ENCODE measurements at places on chromosomes 6 and 20.

DNA sequence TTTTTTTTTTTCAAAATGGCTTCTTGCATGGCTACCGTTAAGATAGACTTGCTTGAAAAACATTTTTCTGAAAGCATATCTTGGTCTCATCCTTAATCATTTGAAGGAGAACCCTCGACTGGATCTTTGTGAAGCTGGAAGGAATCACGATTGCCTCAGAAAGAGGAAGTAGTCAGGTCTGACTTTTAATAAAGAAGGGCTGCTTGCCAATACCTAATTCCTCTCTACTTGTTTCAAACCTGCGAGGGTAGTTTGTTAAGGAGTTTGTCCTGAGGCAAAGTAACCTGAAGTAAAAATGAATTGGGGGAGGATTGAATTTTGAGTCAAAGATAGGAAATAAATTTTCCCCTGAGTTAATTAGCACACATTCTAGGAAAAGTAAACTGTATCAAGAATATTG is 288.1 kb upstream of the MAP3K7 start:
- no peak for DNase-seq

DNA sequence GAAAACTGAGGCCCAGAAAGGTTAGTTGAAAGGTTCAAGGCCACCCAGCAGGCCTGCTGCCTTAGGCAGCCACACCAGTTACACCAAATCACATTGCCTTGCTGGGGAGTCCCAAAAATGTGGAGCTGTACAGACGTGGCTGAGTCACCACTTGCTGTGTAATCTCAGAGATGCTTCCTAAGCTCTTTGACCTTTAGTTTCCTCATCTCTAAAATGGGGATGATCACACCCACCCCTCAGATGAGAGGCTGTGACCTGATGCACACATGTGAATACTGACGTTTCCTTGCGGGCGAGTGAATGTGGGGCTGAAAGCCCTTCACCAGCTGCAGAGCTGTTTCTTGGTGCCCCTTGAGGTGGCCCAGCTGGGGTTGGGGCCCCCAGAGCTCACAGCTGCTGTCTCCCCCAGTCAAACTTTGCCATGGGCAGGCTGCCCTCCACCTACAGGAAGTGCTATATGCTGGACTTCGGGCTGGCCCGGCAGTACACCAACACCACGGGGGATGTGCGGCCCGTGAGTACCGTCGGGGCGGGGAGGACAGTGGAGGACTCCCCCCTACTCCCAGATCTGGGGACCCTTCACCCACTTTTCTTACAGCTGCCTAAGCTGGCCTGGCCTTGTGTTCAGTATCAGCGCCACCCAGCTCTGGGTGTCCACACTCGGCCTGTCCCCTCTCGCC is 11.0 kb downstream of the TTBK1 start:
- no peak for DNase-seq

DNA sequence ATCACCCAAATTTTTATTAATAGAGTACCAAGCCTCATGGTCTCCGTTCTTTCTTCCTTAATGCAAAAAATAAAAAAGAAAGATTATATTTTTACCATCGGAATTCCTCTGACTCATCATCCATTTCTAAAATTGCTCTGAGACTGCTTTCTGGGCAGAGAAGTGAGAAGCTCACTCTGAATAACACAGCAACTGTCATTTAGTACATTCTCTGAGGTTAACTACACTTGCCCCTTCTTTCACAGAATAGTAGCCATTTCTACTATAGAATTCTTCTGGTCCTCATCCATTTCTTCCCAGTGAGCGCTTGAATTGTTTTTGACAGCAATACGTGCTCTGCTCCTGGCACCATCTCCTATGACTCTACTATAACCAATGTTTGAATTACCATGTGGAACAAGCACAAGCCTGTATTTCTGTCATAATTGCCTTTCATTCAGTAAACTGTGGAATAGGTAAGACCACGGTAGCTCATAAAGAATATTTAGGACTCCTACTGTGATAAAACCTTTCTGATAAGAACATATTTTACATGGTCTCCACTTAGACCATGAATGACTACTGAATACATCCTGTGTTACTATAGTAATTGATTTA is 435.5 kb upstream of the NRSN1 start:
- no peak for DNase-seq

- no peak for DNase-seq
Measured at GRCh38 chr6:107124934-107125348, 9.6 kb upstream of the BEND3 start.

GRCh38 chr6:111381123-111381522 is 101.9 kb downstream of the REV3L start:
- no peak for DNase-seq

DNA sequence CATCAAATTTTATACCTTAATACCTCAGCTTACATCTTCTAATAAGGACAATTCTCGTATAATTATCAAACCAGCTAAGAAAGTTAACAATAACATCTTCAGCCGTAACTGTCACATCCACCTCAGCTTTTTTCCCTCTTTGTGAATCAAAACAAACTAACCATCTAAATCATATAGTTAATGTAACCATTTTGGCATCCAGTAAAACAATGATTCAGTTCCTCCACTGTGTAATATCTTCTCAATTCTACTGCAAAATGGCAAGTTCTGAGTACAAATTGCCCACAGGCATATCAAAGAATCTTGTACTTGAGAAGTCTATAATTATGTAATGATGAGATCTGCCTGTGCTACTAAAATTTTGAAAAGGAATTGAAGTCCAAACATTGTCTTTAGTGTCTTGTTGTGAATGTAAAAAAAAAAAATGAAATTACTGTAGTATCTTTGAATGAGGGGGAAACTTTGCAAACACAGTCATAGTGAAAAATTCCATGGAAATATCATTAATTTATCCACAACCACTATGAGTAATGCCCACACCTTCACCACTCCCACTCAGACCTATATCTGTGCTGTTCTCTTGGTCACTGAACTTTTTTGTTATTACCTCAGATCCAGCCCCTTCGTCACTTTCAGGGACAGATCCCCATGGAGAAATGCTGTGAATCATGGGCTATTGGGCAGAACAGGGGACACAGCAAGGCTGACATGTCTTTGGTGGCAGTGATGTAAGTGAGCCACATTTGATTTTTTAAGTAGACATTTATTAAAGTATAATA is 178.6 kb upstream of the RAB32 start:
- no peak for DNase-seq

GRCh38 chr6:29011276-29011734 is 6.2 kb upstream of the ZNF311 start:
- DNase-seq: no peak

DNA sequence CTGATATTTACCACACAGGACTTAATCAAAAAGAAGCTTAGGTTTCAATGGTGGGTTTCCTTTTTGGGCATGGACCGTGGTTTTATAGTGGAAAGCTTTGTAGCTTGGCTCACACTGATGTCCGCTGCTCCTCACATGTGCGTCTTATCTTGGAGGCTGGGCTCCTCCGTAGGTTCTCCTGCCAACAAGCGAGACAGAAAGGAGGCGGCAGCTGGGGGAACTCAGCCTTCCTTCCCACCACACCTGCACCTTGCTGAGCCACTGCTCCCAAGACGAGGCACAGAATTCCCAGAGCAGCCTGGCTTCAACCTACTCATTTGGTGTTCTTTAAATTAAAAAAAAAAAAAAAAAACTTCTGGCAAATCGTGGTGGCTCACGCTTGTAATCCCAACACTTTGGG is 235.5 kb upstream of the QKI start:
- DNase-seq: no peak

- no peak for DNase-seq
Measured at GRCh38 chr6:112881027-112881426, 533.9 kb downstream of the RFPL4B start.

DNA sequence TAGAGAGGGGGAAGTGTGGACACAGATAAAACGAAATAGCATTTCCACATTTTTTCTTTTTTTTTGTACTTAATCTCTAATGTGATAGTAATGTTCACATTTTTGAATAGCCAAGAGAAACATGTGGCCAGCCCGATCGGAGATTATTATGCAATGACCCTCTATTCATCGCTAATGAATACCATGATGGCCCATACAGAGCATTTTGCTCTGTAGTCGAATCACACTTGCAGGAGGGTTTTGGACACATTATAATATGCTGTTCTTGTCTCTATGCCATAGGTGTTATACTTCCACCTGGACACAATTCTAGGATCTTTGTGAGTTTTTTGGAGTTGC is 60.1 kb downstream of the MTHFD1L start:
- no peak for DNase-seq

GRCh38 chr6:111589366-111589765 is 16.3 kb downstream of the TRAF3IP2 start:
- DNase-seq: no peak

DNA sequence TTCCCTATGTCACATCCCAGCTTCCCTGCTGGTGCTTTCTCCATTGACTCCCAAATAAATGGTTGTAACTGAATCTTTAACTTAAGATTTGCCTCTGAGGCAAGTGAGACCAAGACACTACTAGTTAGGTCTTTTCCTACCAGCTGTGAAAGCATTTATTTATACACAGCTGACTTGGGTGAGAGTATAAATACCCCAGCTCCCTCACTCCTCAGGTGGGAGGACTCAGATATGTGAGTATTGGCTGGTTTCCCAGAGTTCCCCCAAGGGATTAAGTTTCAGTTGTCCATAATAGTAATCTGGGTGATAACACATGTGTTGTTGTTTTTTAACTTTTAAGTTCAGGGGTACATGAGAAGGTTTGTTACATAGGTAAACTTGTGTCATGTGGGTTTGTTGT is 49.8 kb downstream of the CFAP61 start:
- DNase-seq: no peak

- DNase-seq: no peak
Measured at GRCh38 chr6:104954190-104954797, 2.6 kb upstream of the LIN28B start.

DNA sequence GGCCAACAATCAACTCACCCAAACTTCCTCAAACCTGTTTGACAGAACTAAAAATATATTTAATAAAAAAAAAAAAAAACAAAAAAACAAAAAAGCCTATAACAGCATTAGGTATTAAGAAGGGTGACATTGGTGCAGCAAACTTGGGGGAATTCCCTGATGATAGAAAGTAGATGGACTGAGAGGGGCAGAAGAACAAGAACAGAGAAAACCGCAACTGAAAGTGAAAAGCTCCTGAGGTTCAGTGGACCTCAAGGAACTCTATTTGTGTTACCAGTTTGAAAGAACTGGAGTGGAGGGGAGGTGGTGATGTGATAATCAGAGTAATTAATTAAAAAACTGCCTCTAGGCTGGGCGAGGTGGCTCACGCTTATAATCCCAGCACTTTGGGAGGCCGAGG is 53.8 kb downstream of the MACROD2 start:
- DNase-seq: no peak

- no peak for DNase-seq
Measured at GRCh38 chr6:110626442-110626841, 150.0 kb upstream of the SLC22A16 start.

GRCh38 chr20:15287329-15287728 is 949.9 kb upstream of the FLRT3 start:
- no peak for DNase-seq

DNA sequence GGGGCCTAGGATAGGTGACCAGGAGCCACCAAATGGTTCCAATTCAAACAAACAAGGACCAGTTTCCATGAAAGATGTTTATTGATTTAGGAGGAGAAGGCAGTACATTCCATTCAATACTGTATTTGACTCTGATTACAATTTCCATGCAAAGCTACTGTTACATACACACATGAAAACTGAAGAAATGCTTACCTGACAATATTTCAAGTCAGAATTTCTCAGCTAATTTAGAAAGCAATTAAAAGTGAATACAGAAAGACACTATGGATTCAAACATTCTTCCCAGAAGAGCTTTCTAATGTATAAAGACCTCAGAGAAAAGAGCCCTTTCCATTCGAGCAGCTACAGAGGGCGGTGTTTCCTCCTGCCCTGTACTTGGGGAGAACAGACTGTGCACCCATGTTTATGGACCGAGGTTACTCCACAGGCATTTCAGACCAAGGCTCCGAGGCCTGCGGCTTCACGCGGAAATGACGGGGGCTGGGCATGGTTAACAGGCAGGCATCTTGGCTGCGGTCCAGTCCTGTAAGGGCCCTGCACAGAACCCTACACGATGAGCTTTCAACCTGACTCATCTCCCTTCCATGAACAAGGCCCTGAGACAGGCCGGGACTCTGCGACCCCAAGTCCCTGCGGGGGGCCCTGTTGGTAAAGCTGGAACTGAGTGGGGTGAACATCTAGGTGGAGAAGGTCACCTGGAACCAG is 25.7 kb upstream of the TCFL5 start:
- DNase-seq: peak; percentile 25

DNA sequence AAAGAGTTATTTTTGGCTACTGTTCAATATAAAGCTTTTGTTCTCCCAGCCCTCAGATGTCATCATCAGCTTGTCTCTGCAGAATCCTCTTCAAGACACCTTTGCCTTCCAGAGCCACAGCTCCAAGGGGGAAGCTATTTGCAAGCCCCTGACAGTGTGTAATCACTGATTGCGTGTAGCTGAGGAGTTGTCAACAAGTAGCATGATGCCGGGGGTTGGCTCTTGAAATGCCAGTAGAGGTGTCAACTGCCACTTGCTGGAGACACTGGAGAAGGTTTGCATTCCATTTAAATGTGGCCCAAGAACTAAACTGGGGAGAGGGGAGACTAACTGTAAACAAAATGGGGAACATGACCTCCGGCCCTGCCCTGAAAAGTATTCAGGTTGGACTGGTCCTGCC is 44.3 kb upstream of the PDYN start:
- DNase-seq: no peak

- no peak for DNase-seq
Measured at GRCh38 chr6:89485320-89485719, 52.4 kb downstream of the ANKRD6 start.

- DNase-seq: no peak
Measured at GRCh38 chr6:2964793-2965505, 6.4 kb downstream of the SERPINB6 start.

DNA sequence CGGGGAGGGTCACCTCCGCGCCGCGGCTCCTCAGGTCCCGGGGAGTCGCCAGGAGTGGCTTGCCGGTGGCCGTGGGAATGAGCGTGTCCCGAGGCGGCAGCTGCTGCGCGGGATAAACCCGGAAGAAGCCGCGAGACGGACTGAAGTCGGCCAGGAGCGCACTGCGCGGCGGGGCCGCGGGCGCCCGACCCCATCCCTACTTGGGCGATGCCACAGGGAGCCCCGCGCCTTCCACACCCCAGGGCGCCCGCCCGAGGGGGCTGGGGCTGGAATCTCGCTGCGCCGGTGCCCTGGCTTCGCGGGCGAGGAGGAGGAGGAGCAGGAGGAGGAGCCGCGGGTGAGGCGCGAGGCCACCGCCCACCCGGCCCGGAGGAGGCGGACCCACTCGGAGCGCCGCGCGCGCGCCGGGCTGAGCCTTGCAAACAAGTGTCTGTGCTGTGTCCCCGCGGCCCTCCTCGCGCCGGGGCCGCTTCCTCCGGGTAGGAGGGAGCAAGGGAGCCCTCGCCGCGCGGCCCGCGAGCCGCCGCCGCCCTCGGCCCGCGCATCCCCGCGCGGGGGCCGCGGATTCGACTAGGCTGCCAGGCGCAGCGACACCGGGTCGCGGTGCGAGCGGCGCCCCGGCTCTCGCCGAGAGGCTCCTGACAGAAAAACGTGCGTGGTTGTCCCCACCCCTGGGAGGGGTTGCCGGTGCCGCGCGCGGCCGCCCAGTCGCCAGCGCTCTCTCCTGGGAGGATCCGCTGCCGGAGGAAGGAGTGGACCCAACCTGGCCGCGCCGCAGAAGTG is at the start of gene ZDHHC14:
TSS of gene ZDHHC14 (plus strand) at position 412 of the 783 bp plus-strand sequence.
- peak; percentile 82 for DNase-seq

GRCh38 chr20:17790296-17790695 is 90.5 kb downstream of the BANF2 start:
- no peak for DNase-seq

All from stimulated activated CD8-positive, alpha-beta memory T cell treated with anti-CD3 and anti-CD28 coated beads, Interleukin-12 subunit alpha, Interleukin-12 subunit beta, amount 100 ng/mL, for 1 hour (primary cell).